ENCODE measurements at places on chromosomes 12 and 14. TPM values are rescaled to one million over a fixed set of nuclear protein-coding genes. Genes with fewer than 3 reads are reported as not detected.

DNA sequence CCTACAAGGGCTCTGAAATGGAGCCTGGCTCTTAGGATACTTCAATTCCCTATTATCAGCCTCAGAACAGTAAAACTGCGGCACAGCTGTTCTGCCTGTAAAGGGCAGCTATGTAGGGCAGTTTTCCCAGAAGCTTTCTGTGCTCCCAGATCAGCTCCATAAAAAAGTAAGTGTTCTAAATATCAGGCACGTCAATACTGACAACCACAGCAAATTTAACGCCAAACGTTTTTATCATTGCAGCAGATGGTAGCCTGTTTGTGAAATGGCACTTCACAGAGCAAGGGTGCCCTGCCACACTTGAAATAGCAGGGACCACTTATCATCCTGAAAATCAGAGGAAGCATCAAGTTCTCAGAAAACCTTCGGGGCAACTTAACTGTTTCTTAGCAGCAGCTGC lies 54.8 kb upstream of the PTHLH start:
- no peak for DNase-seq
- peaks cover 3% of the 10 kb centered on the region for H3K27me3 ChIP-seq
- H3K4me1 ChIP-seq: no peaks in the 10 kb centered on the region
- no peak overlapping the region for H3K27ac ChIP-seq
- no peaks in the 10 kb centered on the region for H3K36me3 ChIP-seq

- H3K27me3 ChIP-seq: no peaks in the 10 kb centered on the region
- no peaks in the 10 kb centered on the region for H3K36me3 ChIP-seq
- no peaks in the 10 kb centered on the region for H3K4me1 ChIP-seq
- H3K4me3 ChIP-seq: no peak overlapping the region
These were observed 160.9 kb downstream of the SPTSSA start for GRCh38 chr14:34300882-34301734.

DNA sequence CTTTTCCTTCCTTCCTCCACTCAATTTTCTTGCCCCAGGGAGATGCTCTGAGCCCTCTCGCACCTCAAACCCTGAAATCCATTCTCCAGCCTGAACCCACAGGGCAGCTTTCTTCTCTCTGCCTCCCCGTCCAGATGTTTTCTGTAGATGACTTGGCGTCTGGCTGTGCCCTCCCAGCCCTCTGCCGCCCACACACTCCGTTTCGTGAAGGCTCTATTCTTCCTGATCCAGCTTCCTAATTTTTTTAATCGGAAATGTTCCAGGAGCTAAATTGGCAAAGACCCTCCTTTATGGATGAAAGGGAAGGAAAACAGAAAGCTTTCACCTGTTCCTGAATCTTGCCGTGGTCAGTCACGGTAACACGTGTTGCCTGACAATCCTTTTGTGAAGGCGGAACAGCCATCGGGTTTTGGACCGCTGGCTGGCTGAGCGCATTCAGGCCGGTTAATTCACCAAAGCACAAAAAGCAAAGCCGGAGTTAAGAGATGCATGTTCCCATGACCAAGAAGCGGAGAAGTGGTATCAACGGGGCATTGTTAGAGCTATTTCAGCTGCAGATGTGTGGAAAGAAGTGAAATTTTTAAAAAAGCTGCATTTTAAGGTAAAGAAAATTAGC lies 70.2 kb upstream of the FBRSL1 start:
- DNase-seq: no peak
- H3K27me3 ChIP-seq: no peaks in the 10 kb centered on the region
- peaks cover 8% of the 10 kb centered on the region for H3K4me1 ChIP-seq

DNA sequence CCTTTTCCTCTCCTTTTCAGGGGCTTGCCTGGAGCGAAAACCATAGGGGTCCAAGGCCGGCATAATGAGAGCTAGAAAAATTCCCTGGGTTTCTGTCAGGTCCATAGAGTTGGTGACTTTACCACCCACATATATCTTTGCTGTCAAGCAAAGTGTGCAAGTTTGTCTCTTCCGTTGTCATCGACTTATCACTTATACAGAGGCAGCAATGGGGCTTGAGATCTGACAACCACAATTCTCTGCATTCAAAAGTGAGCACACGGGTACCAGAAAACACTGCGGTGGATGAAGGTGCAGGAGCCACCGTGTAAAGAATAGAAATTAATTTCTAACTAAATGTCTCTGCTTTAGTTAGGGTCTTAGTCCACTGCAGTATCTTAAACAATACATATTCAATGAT lies 162.3 kb downstream of the DAD1 start:
- H3K4me1 ChIP-seq: no peaks in the 10 kb centered on the region
- DNase-seq: no peak
- H3K36me3 ChIP-seq: no peaks in the 10 kb centered on the region
- H3K27me3 ChIP-seq: no peaks in the 10 kb centered on the region
- H3K27ac ChIP-seq: no peak overlapping the region
- no peak overlapping the region for H3K4me3 ChIP-seq

DNA sequence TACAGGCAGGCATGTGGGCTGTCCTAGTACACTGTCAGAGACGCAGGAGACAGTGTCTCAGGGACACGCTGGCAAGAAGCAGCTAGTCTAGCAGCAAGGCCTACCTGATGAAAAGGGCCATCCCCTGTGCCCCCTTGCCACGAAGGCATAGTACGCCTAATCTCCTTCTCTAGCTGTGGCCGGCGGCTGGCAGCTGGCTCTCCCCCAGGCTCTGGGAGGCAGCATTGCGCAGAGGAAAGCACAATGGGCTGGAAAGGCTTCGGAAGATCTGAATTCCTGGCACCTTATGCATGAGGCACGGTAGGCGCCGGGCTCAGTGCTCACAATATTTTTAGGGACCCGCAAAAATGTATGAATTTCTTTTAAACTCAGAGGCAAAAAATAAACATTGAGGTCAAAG lies 16.0 kb upstream of the PLEKHH1 start:
- no peak for DNase-seq
- H3K27me3 ChIP-seq: peaks cover 4% of the 10 kb centered on the region
- H3K4me1 ChIP-seq: peaks cover 5% of the 10 kb centered on the region
- no peak overlapping the region for H3K27ac ChIP-seq
- no peak overlapping the region for H3K4me3 ChIP-seq

GRCh38 chr14:89164168-89165073 lies 252.6 kb downstream of the FOXN3 start:
- H3K4me3 ChIP-seq: no peak overlapping the region
- peaks cover 47% of the 10 kb centered on the region for H3K36me3 ChIP-seq
- no peaks in the 10 kb centered on the region for H3K27me3 ChIP-seq
- peak overlapping the region; percentile 21 for H3K27ac ChIP-seq

GRCh38 chr14:98580131-98580678 lies 691.8 kb downstream of the BCL11B start:
- H3K4me1 ChIP-seq: no peaks in the 10 kb centered on the region
- peaks cover 4% of the 10 kb centered on the region for H3K27me3 ChIP-seq
- no peaks in the 10 kb centered on the region for H3K36me3 ChIP-seq
- DNase-seq: peak; percentile 19
- H3K27ac ChIP-seq: no peak overlapping the region
- H3K4me3 ChIP-seq: no peak overlapping the region

- H3K27me3 ChIP-seq: no peaks in the 10 kb centered on the region
- no peak overlapping the region for H3K27ac ChIP-seq
- DNase-seq: no peak
- no peak overlapping the region for H3K4me3 ChIP-seq
- no peaks in the 10 kb centered on the region for H3K4me1 ChIP-seq
These were observed 117.7 kb downstream of the SOX5 start for GRCh38 chr12:23831739-23832138.

GRCh38 chr12:93198086-93198485 lies 179.6 kb upstream of the NUDT4 start:
- peaks cover 9% of the 10 kb centered on the region for H3K27me3 ChIP-seq
- no peak overlapping the region for H3K4me3 ChIP-seq
- no peaks in the 10 kb centered on the region for H3K36me3 ChIP-seq

DNA sequence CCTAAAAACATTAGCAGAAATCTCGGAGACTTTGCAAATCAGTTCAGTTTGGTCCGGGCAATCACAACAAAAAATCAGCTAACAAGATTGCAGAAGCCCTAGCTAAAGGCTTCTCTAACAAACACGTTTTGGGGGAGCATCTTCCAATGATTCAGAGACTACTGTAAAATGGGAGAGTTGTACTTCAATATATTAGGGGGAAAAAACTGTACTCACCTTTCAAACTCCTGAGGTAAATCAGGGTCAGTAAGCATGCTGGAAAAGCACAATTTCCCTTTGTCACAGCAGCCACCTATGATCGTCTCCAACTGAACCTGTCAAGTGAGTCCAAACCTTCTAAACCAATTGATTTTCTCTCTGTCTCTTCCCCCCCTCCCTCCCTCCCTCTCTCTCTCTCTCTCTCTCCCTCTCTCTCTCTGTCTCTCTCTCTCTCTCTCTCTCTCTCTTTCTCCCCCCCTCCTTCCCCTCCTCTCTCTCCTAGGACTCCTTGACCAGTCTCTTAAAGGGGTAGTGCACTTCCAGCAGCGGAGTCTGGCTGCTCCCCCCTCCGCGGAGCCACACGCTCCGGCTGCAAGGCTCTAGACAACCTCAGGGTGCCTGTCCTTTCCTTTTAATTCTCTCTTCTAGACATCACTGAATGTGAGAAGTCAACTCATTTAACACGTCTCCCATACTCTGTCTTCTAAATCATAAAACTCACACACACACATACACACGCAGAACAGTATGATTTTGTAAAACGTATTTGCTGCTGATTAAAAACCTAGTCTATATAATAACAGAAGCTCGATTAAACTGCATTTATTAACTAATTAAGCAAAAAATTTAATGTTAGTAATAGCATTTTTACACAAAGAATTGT lies at the start of gene SOX5:
Gene SOX5, minus strand, starts transcription at position 323 of the 862 bp plus-strand sequence. Its CDS starts 69 bp downstream, at position 254.
- no peak within 1 kb of the TSS for H3K27ac ChIP-seq
- H3K4me1 ChIP-seq: no peaks in the 10 kb centered on the region
- DNase-seq: no peak
- H3K36me3 ChIP-seq: no peaks in the 10 kb centered on the region
- peaks cover 3% of the 10 kb centered on the region for H3K27me3 ChIP-seq
- H3K4me3 ChIP-seq: no peak within 1 kb of the TSS

RND1 gene
- total RNA-seq: 2.2 TPM

TAS2R50 gene
- total RNA-seq: 0.30 TPM

OVCH1 gene
- total RNA-seq: not detected

CLEC4D gene
- not detected for total RNA-seq

SAMD4A gene
- 2.8 TPM for total RNA-seq
